ENCODE measurements at places on chromosomes 6 and 20. TPM values are rescaled to one million over a fixed set of nuclear protein-coding genes. Genes with fewer than 3 reads are reported as not detected.

The FOXQ1 gene
- total RNA-seq, result 4.8 TPM

The FUT9 gene
- not detected for total RNA-seq

The ID4 gene
- 0.86 TPM for total RNA-seq

The SSTR4 gene
- 0.32 TPM for total RNA-seq

The GLYATL3 gene
- not detected for total RNA-seq

The SPATA2 gene
- 7.7 TPM for total RNA-seq
